ENCODE measurements at places on chromosomes 2 and 18. TPM values are rescaled to one million over a fixed set of nuclear protein-coding genes. Genes with fewer than 3 reads are reported as not detected.

- DNase-seq: no peak
Observed at GRCh38 chr18:69599377-69599776, 198.7 kb downstream of the DOK6 start.

- no peak for DNase-seq
Observed at GRCh38 chr2:239022437-239023260, 174.8 kb downstream of the TWIST2 start.

- peak; percentile 42 for DNase-seq
Observed at GRCh38 chr2:238267341-238267710, 21.1 kb downstream of the PER2 start.

DNA sequence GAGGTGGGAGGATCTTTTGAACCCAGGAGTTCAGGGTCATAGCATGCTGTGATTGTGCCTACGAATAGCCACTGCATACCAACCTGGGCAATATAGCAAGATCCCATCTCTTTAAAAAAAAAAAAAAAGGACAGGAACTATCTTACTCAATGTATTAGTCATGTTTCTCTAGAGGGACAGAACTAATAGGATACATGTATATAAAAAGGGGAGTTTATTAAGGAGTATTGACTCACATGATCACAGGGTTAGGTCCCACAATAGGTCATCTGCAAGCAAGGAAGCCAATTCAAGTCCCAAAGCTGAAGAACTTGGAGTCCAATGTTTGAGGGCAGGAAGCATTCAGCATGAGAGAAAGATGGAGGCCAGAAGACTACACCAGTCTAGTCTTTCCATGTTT, 18.8 kb upstream of the CASP10 start:
- no peak for DNase-seq

DNA sequence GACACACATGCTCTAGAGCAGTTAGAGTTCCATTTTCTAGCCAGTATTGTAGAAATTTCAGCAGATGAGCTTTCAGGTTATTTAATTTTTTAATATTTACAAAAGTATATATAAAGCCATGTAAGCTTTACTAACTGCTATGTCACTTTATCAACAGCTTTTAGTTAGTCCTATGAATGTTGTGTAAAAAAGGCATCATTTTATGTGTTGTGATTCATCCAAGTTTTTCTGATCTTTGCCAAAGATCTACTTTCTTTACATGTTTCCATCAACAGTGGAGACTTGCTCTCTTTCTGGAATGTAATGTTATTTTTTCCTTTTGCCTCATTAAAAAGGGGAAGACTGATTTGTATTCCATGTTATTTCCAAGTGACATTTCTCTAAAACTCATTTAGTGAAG, 125.2 kb upstream of the TFPI start:
- DNase-seq: peak; percentile 5

DNA sequence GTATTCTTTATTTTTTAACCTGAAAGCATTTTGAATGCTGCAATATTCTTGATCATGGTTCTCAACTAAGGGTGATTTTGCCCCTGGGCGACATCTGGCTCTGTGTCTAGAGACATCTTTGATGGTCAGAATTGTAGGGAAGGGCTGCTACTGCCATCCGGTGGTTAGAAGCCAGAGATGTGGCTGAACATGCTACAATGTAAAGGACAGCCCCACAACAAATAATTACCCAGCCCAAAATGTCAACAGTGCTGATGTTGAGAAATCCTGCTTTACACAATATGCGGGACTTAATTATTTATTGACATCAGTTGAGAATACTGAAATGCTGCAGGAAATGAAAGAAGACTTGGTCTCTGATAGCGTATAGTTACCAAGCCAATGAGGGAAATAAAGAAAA, 37.5 kb upstream of the SERPINB2 start:
- DNase-seq: peak; percentile 31

DNA sequence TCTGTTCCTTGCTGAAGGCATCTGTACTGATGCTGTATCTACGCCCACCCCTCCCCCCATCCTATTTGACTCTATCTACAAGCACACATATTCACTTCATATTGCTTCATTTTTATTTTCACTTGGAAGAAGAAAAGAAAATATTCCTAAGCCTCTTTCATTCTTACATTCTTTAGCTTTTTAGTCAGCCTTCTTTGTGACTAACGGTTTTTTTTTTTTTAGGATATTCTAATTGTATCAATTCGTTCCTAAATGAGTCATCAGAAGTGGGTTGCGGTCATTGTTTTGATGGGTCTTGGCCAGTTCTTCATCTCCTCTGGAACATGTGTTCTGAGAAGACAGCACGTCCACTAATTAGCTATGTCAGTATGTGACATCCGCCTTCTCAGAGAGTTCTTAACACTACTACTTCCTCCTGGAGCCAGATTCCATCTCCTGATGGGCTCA, 88.7 kb downstream of the MYO1B start:
- DNase-seq: peak; percentile 92

GRCh38 chr2:166653185-166653813, 159.2 kb upstream of the SCN7A start:
- DNase-seq: peak; percentile 64

DNA sequence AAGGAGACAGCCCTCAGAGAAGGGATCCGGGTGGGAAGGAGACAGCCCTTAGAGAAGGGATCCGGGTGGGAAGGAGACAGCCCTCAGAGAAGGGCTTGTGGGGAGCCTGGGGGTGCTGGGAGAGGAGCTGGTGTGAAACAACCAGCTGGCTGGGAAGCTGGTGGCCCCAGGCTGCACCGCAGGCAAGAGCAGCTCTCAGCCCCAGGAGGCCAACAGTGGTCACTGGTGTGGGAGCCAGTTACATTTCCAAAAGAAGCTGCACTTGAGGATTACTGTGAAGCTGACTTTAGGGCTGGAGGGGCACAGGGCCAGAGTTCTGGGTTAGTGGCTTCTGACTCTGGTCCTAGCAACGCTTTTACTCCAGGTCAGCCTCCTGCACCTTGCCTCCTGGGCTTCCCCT, 3.3 kb downstream of the HES6 start:
- DNase-seq: no peak

DNA sequence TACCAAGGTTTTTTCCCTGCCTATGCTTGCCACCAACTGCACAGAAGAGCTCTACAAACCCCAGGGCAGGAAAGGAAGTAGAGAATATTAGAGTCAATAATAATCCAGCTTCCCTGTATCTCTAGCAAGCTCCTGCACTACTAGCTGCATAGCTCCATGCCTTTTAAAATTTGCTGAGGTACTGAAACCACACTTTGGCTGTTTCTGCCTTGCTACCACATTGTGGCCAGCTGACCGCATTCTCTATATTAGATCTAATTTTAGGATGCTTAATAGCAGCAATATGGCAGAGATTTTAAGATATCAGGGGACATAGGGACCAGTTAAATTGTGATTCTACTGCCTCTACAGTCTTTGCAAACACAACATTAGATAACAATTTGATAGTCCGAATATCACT, 534.6 kb downstream of the MBD2 start:
- DNase-seq: no peak

GRCh38 chr18:24868311-24868710, 407.9 kb downstream of the HRH4 start:
- DNase-seq: peak; percentile 67

DNA sequence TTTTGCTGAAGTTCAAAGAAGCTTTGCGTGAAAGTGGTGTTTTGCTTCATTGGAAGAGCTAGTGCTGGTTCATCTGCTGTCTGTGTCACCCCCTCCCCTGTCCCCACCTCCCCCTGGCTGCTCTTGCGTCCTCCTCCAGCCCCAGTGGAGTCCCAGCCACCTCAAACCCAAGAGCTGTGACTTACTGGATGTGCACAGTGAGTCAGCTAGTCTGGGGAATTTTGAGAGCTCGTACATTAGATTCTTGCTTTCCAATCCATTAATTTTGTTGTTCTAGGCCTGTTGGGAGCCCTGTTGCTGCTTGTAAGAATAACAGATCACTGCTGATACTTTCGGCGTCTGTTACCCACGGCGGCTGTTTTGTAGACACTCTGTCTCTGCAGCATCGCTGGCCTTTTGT, 412.1 kb downstream of the TSN start:
- DNase-seq: no peak

GRCh38 chr2:207274530-207275189, 108.9 kb upstream of the KLF7 start:
- DNase-seq: no peak

GRCh38 chr2:26572591-26572990, 68.6 kb downstream of the CIB4 start:
- DNase-seq: no peak

- no peak for DNase-seq
Observed at GRCh38 chr2:176885661-176886060, 326.9 kb upstream of the HNRNPA3 start.

GRCh38 chr2:239564587-239564986, 163.8 kb upstream of the HDAC4 start:
- no peak for DNase-seq

ONECUT2 gene
- total RNA-seq: under 0.01 TPM

PPP1CB gene
- total RNA-seq: 271 TPM

ASXL2 gene
- total RNA-seq: 8.1 TPM

TRAF3IP1 gene
- 5.9 TPM for total RNA-seq

SLC25A12 gene
- total RNA-seq: 17.6 TPM

G6PC2 gene
- not detected for total RNA-seq

ATP8B1 gene
- total RNA-seq: 136 TPM

EPB41L3 gene
- 90.5 TPM for total RNA-seq

DSG4 gene
- not detected for total RNA-seq

STRADB gene
- 32.5 TPM for total RNA-seq

GNLY gene
- total RNA-seq: not detected

LINC00305 gene
- total RNA-seq: not detected

DAW1 gene
- 1.4 TPM for total RNA-seq

HPCAL1 gene
- 9.4 TPM for total RNA-seq

LOXHD1 gene
- total RNA-seq: not detected
